ENCODE measurements at places on chromosomes 11 and 22.
A peak's percentile ranks its signal among the peaks of the same experiment; 100 is the strongest.

DNA sequence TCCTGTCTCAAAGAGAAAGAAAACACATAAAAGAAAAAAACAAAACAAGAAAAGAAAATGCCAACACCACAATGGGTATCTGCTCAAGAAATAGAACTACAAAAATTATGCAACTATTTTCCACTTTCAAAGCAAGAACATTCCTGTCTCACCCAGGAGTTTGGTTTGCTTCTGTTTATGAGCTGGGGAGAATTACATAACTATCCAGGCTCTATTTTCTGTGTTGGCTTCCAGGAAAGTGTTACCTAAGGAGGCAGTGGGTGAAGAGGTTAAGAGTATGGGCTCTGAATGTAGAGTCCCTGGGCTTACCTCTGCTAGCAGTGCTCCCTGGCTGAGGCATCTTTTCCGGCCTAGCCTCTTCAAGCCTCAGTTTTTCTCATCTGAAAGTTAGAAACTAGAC lies 426.7 kb downstream of the MIAT start:
- DNase-seq = no peak

DNA sequence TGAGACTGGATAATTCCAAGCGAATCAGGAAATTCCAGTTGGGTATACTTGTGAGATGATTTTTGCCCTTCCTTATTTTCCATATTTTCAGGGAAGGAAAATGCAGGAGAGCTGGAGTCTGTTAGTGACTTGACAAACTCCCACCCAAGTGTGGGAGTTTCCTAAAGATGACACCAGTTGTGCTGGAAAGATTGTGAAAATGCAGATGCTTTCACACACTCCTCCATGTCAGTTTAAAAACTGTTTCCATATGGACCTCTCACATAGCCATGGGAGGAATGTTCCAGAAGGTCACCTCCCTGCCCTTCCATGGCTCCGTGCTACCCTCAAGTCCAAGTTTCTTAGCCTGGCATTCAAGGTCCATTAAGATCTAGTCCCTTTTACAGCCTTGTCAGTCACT lies 350.7 kb upstream of the NARS2 start:
- no peak for DNase-seq

DNA sequence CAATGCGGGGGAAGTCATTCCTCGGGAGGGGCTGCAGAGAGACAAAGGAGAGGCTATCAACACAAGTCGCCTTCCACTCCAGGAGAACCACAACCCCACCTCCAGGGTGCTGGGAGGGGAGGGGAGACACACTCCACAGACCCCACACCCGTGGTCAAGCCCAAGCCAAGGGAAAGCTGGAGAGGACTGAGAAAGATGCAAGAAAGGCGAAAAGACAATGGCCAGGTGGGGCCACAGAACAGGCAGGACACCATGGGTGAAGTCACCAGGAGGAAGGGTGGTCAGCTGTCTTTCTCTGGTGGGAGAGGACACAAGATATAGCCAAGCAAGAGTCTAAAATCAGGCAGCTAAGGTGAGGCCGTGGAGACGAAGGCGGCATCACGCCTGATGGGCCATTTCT lies 16.0 kb downstream of the HDHD5 start:
- no peak for DNase-seq

GRCh38 chr11:120747850-120748814 lies 236.6 kb downstream of the GRIK4 start:
- no peak for DNase-seq

GRCh38 chr11:71543866-71544265 lies 4.4 kb upstream of the KRTAP5-9 start:
- no peak for DNase-seq

- DNase-seq = no peak
Measured at GRCh38 chr11:70844387-70844786, 408.0 kb downstream of the SHANK2 start.

- no peak for DNase-seq
Measured at GRCh38 chr22:18947905-18948304, 11.8 kb upstream of the PRODH start.

DNA sequence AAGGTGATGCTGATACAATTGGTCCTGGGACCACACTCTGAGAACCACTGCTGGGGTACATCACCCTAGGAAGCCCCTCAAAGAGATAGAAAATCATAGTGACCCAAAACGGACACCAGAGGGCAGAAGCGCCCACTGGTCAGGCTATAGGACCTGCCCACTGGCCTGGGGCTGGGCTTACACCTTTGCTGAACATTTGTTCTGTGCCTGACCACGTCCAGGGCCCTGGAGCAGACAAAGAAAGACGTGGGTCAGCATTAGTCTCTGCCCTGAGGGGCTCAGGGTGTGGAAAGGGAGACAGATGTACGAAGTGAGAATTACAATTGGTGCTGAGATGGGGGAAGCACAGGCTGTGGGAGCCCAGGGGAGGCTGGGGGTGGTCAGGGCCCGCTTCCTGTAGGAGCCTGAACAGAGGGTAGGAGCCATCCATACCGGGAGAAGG lies 14.4 kb upstream of the SERPINH1 start:
- DNase-seq = peak; percentile 40

DNA sequence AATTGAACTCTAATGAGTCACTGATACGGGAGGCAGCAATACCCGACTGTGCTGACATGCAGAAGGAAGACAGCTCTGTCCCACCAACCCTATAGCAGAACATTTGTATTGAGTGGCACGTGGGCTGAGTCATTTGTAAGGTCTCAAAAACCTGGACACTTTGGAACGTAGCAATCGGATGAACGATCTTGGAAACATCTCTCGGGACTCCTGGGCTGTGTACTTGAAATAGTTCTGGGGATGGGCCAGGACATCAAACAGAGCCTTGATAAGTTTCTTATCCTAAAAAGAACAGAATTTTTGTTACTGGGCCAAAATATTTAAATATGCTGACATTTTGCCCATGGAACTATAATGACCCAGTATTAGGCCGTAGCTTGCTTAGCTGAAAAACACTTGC lies 17.1 kb upstream of the NRIP3 start:
- DNase-seq = no peak

GRCh38 chr11:15499674-15500073 lies 385.0 kb downstream of the INSC start:
- DNase-seq = no peak

DNA sequence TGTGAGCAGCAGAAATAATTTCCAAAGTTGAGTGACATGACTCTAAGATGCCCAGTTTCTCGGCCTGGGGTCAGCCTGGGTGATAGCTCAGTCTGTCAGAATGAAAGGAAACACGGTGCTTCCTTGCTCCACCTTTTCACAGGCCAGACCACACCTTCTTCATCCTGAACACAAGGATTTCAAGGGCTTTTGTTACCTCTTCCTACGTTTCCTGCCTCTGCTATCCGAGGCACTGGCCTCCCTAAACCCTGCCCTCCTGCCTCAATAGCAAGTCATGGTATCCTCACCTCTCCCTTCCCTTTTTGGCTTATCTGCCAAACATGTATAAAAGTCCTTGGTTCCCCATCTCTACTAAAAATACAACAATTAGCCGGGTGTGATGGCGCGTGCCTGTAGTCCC lies 1.7 kb upstream of the OR51E1 start:
- DNase-seq = no peak

DNA sequence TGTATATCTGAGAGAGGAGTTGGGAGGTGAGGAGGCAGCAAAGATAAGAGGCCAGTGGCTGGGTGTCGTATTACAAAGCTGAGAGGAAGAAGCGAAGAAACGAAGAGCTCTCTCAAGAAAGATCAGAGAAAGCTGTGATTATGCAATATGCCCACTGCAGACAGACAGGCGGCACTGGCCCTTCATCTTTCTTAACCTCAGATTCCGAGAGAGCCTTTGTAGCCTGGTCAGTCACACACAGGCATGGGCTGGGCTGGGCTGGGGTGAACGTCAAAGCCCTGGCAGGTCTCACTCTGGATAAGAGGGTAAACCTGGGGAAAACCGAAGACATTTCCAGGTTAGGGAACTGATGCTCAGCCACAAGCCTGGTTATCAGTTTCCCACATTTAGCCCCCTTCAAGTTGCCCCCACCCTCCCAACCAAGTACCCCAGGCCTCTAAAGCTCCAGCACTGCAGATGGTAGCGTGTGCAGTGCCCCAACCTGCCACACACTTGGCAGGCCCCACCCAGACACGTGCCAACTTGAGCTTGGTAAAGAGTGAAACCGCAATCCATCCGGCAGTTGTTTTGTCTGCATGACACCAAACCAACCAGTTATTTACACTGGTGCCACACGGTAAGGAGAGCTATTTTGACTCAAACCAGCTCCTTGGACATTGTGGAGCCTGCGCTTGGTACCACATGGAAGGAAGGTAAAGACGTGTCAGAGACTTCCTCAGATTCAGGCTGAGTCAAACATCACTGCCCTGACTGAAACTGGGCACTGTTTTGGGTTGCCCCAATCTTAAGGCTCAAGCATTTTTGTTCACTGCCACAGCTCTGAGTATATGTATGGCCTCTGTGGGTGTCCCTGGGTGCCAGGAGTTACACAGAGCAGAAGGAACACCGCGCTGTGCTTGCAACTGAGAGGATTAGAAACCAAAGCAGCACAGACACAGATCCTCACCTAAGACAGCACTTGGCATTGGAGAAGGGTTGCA lies 135.9 kb downstream of the FDX1 start:
- no peak for DNase-seq

- DNase-seq = peak; percentile 14
Measured at GRCh38 chr11:80007616-80008015, 566.8 kb upstream of the TENM4 start.

DNA sequence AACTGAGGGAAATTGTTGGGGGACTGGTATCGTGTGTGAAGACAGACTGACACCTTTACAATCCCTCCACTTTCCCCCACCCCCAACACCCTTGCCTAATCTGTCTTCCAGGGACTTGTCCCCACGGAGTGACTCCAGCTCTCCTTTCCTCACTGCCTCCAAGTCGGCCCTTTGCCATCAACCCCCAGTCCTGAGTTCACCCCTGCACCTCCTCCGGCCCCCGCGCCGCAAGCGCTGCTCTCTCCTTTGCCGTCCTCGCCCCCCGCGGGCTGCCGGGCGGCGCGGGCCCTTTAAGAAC lies 183 bp upstream of the ABCG4 start:
- DNase-seq = no peak

DNA sequence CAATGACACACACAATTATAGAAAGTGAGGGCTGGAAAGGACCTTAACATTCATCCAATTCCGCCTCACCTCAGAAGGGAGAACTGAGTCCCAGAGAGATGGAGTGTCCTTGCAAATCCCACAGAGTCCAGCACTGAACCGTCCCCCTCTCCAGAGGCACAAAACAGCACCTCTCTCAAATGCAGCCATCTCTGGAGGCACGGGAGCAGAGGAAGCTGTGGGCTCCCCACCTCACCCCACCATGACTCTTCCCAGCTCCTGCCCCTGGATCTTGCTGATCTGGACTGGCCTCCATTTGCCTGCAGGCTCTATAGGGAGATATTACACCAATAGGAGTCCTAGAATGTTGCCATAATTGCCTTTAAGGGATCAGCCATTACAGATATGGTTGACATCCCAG lies 1.4 kb upstream of the DRD2 start:
- no peak for DNase-seq

DNA sequence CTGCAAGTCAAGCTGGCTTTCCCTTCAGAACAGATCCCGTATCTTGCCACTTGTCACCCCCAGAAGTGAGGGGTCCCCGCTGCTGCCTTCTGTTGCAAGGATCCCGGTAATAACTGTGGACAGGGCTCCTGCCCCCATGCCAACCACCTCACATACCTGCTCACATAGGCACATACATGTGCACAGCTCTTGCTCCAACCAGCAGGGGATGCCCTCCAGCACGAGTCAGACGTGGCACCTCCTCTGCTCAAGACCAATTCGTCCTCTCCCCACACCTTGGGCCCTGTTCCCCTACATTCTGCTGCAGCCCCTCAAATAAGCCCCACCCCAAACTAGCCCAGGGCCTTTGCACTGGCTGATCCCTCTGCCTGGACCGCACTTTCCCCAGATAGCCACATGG lies 163.3 kb downstream of the CRYBB2 start:
- DNase-seq = no peak

GRCh38 chr11:4863876-4864275 lies 14.9 kb upstream of the OR51S1 start:
- no peak for DNase-seq

DNA sequence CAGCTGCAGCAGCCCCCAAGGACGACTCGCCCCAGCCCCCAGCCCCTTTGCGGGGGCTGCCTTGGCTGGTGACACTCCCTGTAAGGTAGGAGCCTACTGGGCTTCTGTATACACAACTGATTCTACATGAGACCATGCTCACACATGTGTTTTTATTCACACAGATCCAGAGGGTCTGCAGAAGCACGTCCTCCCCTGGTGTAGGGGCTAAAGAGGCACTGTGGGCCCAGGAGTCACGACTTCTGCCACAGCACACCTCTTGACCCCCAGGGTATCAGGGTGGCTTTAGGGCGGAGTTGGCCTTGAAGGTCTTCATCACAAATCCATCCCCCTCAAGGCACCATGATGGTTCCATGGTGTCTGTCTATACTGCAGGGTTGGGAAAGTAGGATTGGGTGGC lies 931.2 kb downstream of the TBC1D22A start:
- DNase-seq = no peak

DNA sequence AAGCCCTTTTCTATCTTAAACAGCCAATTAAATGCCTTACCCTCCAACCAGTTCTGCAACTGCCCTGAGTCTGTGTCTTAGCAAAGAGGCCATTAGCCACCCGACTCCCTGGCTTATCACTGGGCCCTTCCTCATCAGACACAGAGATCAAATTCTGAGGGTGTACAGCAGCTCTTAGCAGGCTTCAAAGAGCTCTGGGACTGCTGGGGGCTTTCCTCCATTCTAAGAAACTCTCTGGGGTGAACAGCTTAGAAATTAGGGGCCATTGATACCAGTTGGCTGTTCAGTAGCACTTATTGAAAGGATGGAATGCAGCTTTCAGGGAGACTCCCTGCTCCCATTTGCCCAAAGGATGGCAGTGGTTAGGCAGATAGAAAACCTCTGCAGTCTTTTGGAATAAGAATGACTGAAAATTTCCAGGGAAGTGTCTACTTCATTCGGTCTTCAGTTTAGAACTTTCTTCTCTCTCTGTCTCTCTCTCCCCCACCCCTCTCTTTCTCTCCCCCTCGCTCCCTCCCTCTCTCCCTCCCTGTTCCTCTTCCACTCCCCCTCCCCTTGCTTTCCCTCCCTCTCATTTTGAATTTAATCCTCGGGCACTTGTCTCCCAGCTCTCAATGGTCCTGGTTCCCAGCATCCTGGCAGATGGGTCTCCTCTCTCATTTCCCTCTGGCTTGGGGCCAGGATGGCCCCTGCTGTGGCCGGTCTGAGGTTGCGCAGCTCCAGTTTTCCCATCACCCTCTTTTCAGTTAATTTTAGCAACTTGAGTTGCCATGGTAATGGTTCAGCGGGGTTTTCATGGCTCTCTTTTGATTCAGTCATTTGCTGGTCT lies 76.4 kb downstream of the COMMD9 start:
- no peak for DNase-seq
